ENCODE measurements at places on chromosomes 2 and 18. TPM values are rescaled to one million over a fixed set of nuclear protein-coding genes. Genes with fewer than 3 reads are reported as not detected.

SLC16A14 gene
- 6.0 TPM for total RNA-seq

TNFAIP6 gene
- total RNA-seq, result 3.6 TPM

- DNase-seq, result no peak
Observed at GRCh38 chr2:101087638-101088037, 63.5 kb downstream of the TBC1D8 start.

DNA sequence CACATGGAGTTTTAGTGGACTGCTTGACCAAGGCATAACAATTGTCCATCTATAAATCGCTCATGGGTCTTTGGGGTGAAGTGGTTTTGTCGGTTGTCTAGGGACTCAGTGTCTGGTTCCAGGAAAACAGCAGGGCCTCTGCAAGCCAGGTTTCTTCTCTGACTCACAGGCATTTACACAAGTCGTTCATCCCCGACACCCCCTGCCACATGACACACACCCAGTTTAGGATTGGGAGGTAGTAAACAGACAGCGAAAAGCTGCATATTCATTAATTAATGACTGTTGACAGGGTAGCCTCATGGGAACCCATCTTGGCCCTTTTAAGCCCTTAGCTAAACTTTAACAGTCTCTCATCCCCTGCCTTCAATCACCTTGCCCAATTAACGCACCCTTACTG lies 194.8 kb upstream of the ACVR2A start:
- DNase-seq, result no peak

All from aorta (tissue), 5 donors.